Spinal cord (tissue), 10 donors: ENCODE measurements at places on chromosomes 7 and 10.

DNA sequence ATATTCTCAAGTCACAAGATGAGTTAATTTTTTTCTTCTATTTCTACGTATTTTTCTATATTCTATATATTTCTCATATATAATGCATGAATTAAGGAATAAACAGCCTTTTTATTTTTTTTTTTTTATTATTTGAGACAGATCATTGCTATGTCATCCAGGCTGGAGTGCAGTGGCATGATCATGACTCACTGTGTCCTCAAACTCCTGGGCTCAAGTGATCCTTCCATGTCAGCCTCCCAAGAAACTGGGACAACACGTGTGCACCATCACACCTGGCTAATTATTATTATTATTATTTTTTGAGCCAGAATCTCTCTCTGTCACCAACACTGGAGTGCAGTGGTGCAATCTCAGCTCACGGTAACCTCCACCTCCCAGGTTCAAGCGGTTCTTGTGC is 1.5 kb downstream of the CLDN12 start:
- no peak for DNase-seq

GRCh38 chr10:125455855-125456254 is 227.1 kb downstream of the TEX36 start:
- no peak for DNase-seq

- DNase-seq: no peak
Measured at GRCh38 chr10:124287071-124287685, 131.5 kb downstream of the OAT start.

GRCh38 chr7:156090988-156091387 is 278.7 kb upstream of the SHH start:
- DNase-seq: no peak

DNA sequence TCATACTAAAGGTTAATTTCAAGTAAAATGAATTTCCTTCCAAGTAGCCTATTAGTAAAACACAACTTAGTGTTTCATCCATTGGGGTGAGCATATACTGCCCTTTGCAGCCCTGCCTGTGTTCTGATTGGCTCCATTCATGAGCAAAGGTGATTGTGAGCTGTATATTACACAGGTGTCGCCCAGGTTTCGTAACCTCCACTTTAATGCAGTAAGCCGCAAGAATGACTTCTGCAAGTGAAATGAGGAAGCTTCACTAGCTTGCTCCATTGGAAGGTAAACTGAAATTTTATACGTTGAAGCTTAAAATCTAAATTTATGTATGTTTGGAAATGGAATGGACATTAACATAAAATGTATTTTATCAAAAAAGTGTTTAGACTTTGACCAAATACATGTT is 24.4 kb downstream of the MTURN start:
- no peak for DNase-seq

- no peak for DNase-seq
Measured at GRCh38 chr10:82468453-82468852, 593.5 kb downstream of the NRG3 start.

DNA sequence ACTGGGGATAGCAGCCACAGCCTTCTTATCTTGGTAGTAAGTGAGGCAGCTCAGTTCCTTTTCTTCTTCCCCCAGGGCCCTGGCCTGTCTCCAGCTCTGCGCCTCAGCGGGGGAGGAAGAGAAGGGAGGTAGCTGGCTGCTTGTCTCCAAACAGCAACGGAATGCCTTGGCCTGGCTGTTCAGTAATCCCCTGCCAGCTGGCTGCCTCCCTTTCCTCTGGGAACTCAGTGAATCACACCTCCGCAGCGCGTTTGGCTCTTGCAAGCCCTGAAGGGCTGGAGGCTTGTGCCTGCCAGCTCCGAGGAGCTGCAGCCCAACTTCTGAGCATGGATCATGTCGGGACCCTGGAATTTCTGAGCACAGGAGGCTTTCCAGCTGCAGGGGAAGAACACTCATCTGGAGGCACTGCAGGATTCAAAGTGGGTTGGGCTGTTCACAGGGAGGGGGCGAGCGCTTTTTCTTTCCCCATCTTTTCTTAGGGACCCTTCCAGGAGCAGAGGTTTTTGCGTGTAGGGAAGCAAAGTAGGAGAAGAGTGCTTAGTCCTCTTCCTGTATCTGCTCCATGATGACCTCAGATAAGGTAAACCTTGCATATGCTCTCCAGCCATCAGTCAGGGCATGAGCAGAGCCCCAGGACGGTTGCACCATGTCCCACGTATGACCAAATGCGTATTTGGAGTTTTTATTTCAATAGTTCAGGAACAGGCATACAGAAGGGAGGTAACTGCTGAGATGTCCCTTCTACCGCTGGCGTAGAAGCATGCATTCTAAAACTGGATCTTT is 253.2 kb upstream of the INHBA start:
- DNase-seq: peak; percentile 85

DNA sequence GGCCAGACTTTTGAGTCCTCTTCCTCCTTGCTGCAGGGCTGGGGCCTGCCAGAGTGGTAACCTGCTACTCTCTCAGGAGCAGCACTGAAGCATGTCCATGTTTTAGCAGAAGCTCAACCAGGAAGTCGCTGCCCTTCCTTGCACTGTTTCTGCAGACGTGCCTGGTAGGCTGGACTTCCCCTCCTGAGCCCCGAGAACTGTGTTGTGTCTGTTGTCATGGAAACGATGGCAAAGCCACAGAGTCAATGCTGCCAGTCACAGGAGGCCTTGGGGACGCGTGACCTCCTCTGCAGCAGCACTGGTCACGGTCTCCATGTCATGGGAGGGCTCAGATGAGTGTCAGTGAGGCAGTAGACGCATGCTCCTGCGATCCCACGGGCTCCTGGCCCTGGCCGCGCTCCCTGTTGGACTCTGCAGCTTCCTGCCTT is 145.5 kb downstream of the FANK1 start:
- DNase-seq: no peak
